Ascending aorta (tissue), 2 donors: ENCODE measurements at places on chromosomes 5 and 9. TPM values are rescaled to one million over a fixed set of nuclear protein-coding genes. Genes with fewer than 3 reads are reported as not detected.

DNA sequence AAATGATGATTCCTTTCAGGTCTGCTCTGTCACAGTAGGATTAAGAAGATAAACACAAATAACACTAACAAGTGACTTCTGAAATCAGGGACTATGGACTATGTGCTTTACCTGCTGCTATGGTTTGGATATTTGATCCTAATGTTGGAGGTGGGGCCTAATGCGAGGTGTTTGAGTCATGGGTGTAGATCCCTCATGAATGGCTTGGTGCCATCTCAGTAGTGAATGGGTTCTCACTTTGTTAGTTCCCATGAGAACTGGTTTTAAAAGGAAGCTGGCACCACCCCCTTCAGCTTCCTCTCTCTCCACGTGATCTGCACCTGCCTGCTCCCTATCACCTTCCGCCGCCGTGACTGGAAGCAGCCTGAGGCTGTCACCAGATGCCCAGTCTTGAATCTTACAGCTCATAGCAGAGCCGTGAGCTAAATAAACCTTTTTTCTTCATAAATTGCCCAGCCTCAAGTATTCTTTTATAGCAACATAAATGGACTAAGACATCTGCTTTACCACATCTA, 3.3 kb downstream of the PPIC start:
- H3K4me3 ChIP-seq = no peak overlapping the region
- H3K36me3 ChIP-seq = peaks cover 5% of the 10 kb centered on the region
- no peak for DNase-seq
- peaks cover 9% of the 10 kb centered on the region for H3K4me1 ChIP-seq

GRCh38 chr9:134995792-134996120, 78.0 kb upstream of the FCN1 start:
- H3K36me3 ChIP-seq = no peaks in the 10 kb centered on the region
- H3K27ac ChIP-seq = no peak overlapping the region
- DNase-seq = peak; percentile 21
- no peak overlapping the region for H3K4me3 ChIP-seq
- H3K4me1 ChIP-seq = no peaks in the 10 kb centered on the region

GRCh38 chr5:35861718-35862117, 5.0 kb downstream of the IL7R start:
- H3K4me3 ChIP-seq = no peak overlapping the region
- DNase-seq = no peak
- no peaks in the 10 kb centered on the region for H3K27me3 ChIP-seq

DNA sequence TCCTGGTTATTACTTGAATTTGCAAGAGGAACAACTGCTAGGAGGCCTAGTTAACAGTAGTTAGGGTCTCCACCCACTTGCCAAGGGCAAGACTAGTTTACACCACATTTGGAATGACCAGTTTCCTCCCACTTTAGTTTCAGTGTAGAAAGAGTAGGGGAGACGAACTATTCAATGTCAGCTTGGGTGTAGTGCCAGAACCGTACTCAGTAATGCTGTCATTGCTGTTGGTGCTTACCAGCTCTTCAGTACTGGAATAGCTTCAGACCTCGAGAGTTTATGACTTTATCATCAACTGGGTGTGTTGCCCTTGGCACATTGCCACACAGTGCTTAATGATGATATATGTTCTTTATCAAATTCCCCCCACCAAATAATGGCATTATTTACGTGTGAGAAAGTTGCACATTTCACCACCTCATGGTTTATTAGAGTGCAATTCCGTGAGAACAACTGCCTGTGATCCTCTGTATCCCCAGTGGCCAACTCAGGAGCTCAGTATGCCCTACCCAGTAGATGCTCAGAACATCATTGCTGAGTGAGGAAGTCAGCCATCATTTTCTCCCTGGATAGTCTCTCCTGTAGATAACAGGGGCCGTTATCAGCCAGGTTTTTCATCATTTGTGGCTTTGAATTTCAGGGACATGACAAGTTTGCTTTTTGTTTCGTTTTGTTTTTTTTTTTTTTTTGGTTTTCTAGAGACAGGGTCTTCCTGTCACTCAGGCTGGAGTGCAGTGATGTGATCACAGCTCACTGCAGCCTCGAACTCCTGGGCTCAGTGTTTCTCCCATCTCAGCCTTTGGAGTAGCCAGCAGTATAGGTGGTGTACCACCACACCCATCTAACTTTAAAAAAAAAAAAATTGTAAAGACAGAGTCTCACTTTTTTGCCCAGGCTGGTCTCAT, 67.3 kb downstream of the DOCK8 start:
- H3K27ac ChIP-seq = no peak overlapping the region
- H3K36me3 ChIP-seq = no peaks in the 10 kb centered on the region
- no peaks in the 10 kb centered on the region for H3K27me3 ChIP-seq
- no peak overlapping the region for H3K4me3 ChIP-seq
- H3K4me1 ChIP-seq = no peaks in the 10 kb centered on the region

GRCh38 chr5:39943811-39944210, 519.0 kb upstream of the DAB2 start:
- H3K27ac ChIP-seq = no peak overlapping the region
- H3K4me3 ChIP-seq = no peak overlapping the region
- H3K36me3 ChIP-seq = no peaks in the 10 kb centered on the region
- DNase-seq = no peak
- no peaks in the 10 kb centered on the region for H3K4me1 ChIP-seq

DNA sequence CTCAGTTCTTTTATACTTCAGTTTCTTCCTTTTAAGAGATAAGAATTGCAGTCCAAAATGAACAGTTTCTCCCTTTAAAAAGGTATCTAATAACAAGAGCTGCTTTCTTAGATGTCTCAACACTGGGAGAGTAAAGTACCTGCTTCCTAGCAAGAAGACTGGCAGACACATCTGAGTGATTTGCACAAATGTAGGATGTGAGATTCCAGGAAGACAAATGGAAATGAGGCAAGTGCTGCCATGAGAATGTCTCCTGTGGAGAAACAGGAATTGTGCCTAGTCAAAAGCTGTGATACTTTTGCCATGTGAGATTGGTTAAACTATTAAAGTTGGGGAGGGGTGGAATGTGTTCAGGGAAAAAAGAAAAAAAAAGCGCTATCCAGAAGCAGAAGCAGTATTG, 159.1 kb downstream of the HTR1A start:
- no peaks in the 10 kb centered on the region for H3K27me3 ChIP-seq
- no peak for DNase-seq
- no peak overlapping the region for H3K27ac ChIP-seq
- H3K4me1 ChIP-seq = no peaks in the 10 kb centered on the region
- H3K36me3 ChIP-seq = no peaks in the 10 kb centered on the region
- H3K4me3 ChIP-seq = no peak overlapping the region

- no peaks in the 10 kb centered on the region for H3K36me3 ChIP-seq
- DNase-seq = no peak
- no peaks in the 10 kb centered on the region for H3K4me1 ChIP-seq
- no peak overlapping the region for H3K27ac ChIP-seq
- H3K4me3 ChIP-seq = no peak overlapping the region
These were observed 42.7 kb upstream of the IER5L start for GRCh38 chr9:129220771-129221170.

DNA sequence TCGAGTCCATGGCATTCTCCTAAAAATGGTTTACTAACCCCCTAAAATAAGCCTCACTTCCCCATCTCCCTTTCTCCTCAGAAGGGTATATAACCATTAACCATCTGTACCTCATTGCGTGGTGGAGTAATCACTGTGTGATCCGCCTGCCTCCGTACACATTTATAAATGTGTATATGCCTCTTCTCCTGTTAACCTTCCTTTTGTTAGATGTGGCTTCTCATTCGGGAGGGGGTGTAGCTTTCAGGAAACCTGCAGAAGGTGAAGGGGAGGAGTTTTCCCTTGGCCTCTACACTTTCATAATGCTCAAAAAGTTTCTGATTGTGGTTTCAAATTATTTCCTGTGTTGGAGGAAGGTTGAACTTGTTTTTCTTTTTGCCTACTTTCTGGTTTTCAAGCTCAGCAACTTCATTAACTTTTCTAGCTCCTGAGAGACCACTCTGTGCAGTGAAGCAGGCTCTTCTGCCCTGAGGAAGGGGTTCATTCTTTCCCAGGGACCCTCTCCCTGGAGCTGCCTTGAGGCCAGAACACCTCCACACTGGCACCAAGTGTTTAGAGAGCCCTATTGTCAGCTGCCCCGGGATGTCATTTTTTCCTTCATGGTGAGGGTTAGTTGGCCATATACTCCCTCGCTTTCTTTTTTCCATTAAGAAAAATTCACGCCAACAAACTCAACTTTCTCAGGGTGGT, 46.9 kb downstream of the RASGRF2 start:
- no peaks in the 10 kb centered on the region for H3K27me3 ChIP-seq
- no peak overlapping the region for H3K27ac ChIP-seq
- H3K36me3 ChIP-seq = no peaks in the 10 kb centered on the region
- DNase-seq = no peak
- H3K4me1 ChIP-seq = no peaks in the 10 kb centered on the region

DNA sequence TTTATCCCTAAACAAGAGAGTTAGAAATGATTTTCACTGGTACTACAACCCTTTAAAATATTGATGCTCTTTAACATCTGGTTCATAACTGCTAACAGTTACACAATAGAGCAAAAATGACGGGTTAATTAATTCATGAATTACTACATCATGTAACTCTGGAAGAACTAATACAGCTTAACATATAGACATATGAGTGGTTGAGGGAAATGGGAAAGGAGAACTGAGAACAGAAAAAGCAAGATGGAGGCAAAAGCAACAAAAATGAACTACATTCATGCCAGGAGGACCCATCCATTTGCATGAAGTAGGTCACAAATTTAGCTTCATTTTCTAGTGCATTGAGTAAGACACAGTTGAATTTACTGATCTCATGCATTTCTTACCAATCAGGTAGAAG, 61.8 kb downstream of the C9 start:
- H3K27ac ChIP-seq = no peak overlapping the region
- no peaks in the 10 kb centered on the region for H3K36me3 ChIP-seq
- H3K27me3 ChIP-seq = no peaks in the 10 kb centered on the region
- no peaks in the 10 kb centered on the region for H3K4me1 ChIP-seq
- no peak overlapping the region for H3K4me3 ChIP-seq

- no peaks in the 10 kb centered on the region for H3K27me3 ChIP-seq
- no peak for DNase-seq
- H3K36me3 ChIP-seq = no peaks in the 10 kb centered on the region
- no peak overlapping the region for H3K27ac ChIP-seq
- H3K4me3 ChIP-seq = no peak overlapping the region
These were observed 5.1 kb upstream of the ARSI start for GRCh38 chr5:150307617-150308426.

DNA sequence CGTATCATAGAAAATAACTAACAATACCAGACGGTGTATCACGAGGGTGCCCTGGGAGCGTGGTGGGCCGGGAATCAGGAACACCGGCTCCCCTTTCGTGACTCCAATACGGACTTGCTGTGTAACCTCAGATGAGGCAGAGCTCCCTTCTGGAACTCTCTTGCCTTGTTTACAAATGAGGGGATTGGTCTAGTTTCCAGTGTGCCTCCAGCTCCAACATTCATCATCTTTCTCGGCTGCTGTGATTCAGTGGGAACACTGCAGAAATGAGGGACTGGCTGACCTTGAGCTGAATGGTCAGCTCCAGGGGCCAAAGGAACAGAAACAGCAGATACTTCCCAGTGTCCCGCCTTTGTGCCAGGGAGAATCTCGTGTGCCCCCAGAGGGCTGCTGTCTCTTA, 22.6 kb upstream of the TGFBI start:
- no peak overlapping the region for H3K27ac ChIP-seq
- H3K27me3 ChIP-seq = no peaks in the 10 kb centered on the region
- DNase-seq = no peak
- H3K36me3 ChIP-seq = no peaks in the 10 kb centered on the region
- no peak overlapping the region for H3K4me3 ChIP-seq

GRCh38 chr5:106127985-106128384, 1542.8 kb downstream of the EFNA5 start:
- H3K36me3 ChIP-seq = no peaks in the 10 kb centered on the region
- no peaks in the 10 kb centered on the region for H3K4me1 ChIP-seq
- DNase-seq = no peak
- H3K4me3 ChIP-seq = no peak overlapping the region

DNA sequence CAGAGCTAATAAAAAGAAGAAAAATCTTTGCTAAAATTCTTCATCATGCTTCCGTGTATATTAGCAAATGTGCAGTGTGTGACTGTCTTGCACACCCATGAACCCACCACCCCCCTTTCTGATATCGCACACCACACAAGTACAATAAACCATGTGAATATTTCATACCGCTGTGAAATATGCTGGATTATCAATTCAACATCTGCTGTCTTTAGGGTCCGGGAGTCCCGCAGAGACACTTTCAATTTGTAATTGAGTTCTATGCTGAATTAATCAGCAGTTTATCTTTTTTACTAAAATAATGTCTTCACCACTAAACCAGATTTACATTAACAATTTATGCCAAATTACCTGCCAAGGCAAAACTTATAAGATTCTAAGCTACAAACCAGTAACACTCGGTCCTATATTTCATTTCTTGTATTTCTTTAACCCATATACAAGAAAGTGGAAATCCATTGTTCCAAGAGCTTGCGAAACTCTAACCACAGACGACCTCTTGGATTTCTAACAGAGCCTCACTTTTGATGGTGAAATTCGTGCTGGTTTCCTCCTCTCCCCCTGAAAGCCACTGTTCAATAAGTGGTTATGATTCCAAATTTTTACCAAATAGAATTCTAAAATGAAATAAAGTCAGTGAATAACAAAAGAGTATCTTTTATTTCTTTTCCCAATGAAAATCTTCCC, 44.2 kb downstream of the PSMB7 start:
- no peaks in the 10 kb centered on the region for H3K4me1 ChIP-seq
- no peaks in the 10 kb centered on the region for H3K27me3 ChIP-seq
- H3K27ac ChIP-seq = no peak overlapping the region
- no peak overlapping the region for H3K4me3 ChIP-seq
- DNase-seq = no peak
- no peaks in the 10 kb centered on the region for H3K36me3 ChIP-seq

- no peaks in the 10 kb centered on the region for H3K4me1 ChIP-seq
- H3K4me3 ChIP-seq = no peak overlapping the region
- no peak overlapping the region for H3K27ac ChIP-seq
- DNase-seq = no peak
- H3K36me3 ChIP-seq = no peaks in the 10 kb centered on the region
- no peaks in the 10 kb centered on the region for H3K27me3 ChIP-seq
These were observed 246.7 kb upstream of the TRPM3 start for GRCh38 chr9:71368157-71368556.

DNA sequence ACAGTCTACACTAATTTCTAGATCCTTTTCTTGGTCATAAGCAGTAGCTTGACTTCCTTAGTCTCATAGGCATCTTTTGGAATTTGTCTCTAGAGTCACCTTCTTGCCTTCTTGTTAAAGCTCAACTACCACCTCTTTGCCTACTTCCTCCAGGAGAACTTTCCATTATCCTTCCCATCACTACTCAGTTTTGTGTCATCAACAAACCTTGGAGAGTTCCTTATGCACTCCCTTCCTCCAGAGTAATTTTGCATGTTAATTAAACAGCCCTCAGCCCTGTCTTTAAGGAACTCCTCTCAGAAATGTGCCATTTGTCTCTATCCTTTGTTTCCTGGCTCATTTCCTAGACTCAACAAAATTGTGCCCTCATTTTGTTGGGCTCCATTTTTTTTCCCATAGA, 4.2 kb upstream of the EPB41L4B start:
- H3K27me3 ChIP-seq = no peaks in the 10 kb centered on the region
- H3K27ac ChIP-seq = no peak overlapping the region
- H3K36me3 ChIP-seq = no peaks in the 10 kb centered on the region
- no peak overlapping the region for H3K4me3 ChIP-seq
- no peak for DNase-seq

ANKRD34B gene
- total RNA-seq = not detected

C1QTNF3 gene
- 1.3 TPM for total RNA-seq

RUSC2 gene
- total RNA-seq = 116 TPM

AJM1 gene
- total RNA-seq = 5.9 TPM

HAVCR2 gene
- 1.7 TPM for total RNA-seq

GLDC gene
- total RNA-seq = 0.64 TPM

SAXO1 gene
- 0.11 TPM for total RNA-seq

TRIM7 gene
- total RNA-seq = 6.1 TPM
